ENCODE measurements at places on chromosomes 7 and 10.

DNA sequence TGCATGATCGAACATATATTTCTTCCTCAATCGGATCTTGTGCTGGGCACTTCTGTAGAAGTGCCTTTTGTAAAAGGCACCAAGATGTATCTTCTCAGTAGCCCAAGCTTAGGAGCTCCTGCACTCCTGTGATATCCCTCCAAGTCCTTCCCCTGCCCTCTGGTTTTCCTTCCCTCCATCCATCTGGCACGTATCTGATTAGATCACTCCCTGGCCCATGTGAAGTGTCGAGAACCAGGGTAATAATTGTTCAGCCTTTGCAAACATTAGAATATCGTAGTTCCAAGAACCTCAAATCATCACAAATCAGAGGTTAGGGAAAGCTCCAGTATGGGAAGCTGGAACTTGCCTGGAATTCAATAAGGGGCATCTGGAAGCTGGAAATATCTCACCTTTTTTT, 221.1 kb upstream of the AUTS2 start:
- DNase-seq = no peak

DNA sequence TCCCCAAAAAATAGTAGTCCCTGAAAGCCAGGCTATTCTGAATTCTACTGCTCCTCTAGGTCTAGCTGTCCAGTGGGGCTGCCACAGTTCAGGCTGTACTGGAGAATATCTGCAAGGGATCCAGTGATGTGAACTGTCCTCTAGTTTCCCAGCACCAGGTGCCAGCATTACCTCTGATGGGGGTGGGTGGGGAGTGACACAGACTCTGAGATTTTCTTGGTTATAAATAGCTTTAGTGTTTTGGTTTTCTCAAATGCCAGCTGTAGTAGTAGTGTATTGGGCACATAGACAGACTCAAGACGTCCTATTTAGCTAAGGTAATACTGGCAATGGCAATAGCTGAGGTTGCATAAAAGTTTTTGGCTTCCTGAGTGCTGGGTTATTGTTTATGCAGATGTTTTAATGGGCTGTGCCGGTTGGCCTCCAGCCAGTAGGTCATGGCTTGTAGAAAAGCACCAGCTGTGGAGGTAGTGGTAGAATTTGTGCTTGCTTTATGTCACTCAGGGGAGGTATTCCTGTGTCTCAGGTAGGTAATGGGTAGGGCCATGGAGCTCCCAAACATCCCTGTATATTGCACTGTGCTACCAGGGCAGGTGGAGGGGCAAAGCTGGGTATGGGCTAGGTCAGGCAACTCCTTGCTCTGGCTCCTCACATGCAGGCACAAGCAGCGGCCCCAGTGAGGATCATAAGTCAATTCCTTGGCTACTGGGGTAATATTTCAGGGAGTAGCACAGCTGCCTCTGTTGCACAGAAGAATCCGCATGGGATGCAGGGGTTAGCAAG, 338.7 kb upstream of the LRRTM3 start:
- no peak for DNase-seq

GRCh38 chr7:156896388-156897022, 3.5 kb upstream of the LMBR1 start:
- DNase-seq = no peak

GRCh38 chr7:5467645-5468044, 44.0 kb upstream of the TNRC18 start:
- DNase-seq = no peak

DNA sequence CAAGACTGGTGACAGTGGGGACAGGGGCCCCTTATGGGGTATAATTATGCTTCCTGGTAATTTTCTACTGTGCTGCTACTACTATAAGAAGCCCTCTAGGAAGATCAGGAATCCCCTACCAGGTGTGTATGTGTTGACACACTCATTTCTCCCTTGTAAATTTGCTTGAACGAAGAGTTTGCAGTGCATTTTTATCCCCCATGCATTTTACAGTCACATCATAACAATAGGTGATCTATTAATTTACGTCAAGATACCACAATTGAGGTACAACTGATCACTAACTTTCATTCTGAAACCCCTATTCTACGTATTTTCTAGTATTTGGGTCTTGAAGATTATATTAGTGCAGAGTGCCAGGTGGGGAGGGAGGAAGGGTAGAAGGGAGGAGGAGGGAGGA, 252.2 kb downstream of the NSUN6 start:
- DNase-seq = no peak

GRCh38 chr7:2120251-2120660, 112.5 kb downstream of the MAD1L1 start:
- DNase-seq = no peak

- DNase-seq = no peak
These were observed 35.7 kb downstream of the ITIH2 start for GRCh38 chr10:7738536-7739407.

Measured in omental fat pad (tissue), 4 donors.